ENCODE measurements at places on chromosomes 5 and 9.
A peak's percentile ranks its signal among the peaks of the same experiment; 100 is the strongest.

DNA sequence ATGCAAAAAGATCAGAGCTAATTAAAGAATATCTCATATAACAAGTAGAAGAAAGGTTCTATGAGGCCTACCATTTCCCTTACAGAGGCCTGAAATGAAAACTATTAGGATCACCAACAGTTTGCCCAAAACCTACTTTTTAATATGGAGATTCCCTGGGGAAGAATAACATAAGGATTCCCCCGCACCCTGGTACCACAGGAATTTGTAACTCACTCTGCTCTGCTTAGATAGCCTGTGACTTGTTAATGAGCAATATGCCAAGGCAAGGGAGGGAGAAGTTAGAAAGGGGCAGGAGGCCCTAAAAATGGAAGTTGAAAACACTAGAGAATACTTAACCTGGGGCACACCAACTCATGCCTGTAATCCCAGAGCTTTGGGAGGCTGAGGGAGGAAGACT, 107.0 kb downstream of the CDH6 start:
- DNase-seq = no peak

DNA sequence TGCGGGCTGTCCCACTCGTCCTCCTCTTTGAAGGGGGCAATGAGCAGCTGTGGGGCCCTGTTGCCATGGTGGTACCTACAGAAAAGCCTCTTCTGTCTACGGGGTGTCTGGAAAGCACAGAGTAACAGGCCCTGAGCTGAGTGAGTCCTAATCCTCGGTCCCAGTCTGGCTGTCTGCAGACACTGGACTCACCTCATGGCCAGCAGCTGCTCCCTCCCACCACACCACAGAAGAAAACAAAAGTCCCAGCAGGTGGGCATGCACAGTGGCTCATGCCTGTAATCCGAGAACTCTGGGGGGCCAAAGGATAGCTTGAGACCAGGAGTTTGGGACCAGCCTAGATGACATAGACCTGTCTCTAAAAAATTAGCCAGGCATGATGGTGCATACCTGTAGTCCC, 19.9 kb downstream of the P4HA2 start:
- no peak for DNase-seq

GRCh38 chr9:117365438-117365837, 49.4 kb downstream of the ASTN2 start:
- DNase-seq = no peak

- peak; percentile 73 for DNase-seq
These were observed 171.7 kb downstream of the TTC39B start for GRCh38 chr9:15135164-15135792.

DNA sequence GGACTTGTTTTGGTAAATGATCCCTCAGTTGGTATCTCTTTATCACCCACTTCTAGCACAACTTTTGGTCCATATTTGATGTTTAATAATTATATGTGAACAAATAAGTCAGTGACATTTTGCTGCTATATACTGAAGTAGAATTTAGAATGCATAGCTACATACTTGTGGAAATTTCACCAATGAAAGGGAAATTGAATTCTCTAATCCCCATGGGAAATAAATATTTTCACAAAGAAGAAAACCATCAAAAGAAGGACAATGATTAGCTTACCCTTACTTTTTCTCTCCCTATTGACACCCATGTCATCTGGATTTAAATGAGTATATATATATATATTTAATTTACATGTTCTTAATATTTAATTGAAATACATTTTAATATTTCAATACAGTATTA, 94.3 kb upstream of the DAB2 start:
- DNase-seq = no peak

GRCh38 chr5:56574778-56575177, 240.6 kb upstream of the MAP3K1 start:
- no peak for DNase-seq

DNA sequence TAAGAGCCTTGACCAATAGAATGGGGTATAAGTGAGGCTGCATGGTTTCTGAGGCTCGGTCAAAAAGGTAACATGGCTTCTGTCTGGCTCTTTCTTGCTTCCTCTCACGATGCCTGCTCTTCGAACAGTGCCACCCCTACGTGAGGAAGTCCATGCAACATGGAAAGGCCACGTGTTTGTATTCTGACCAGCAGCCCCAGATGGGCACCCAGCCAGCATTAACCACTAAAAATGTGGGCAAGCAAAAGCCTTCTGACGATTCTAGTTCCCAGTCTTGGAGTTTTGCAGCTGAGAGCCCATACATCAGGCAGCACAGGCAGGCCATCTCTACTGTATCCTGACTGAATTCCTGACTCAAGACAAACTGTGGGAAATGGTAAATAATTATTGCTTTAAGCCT, 24.2 kb upstream of the NREP start:
- peak; percentile 30 for DNase-seq

DNA sequence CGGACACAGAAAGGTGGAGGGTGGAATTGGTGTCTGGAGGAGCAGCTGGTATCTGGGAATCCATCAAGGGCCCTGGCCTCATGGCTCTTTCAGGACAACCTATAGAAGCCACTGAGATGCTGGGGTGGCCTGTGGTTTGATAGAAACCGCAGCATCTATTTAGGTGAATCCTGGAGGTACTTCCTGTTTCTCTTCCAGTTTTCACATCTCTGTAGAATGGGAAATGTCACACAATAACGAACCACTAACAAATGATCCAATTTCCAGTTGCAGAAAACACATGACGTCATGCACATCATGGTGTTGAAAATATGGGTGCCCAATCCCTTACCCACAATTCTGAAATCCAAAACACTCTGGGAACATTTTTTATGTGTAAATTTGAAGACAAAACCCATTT, 52.2 kb downstream of the ROPN1L start:
- no peak for DNase-seq

- DNase-seq = no peak
These were observed 4.5 kb downstream of the RALGDS start for GRCh38 chr9:133116346-133117231.

GRCh38 chr5:14557203-14557770, 24.3 kb upstream of the OTULINL start:
- no peak for DNase-seq

DNA sequence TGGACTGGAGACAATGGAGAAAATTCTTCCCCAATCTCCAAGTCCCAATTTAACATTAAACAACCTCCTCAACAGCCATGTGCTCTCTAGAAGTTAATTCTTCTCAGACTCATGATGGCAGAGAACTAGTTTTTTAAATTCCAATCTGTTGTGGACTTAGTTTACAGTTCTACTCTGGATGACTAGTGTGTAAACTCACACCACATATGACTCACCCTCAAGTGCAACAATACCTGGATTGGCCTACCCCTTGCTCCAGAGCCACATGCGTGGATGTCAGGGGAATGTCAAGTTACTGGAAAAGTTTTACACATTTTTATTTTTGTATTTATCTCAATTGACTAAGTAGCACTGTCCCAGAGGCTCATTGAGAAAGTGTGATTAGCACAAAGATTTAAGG, 136.0 kb upstream of the EFNA5 start:
- peak; percentile 18 for DNase-seq

- DNase-seq = peak; percentile 71
These were observed 15.0 kb downstream of the PTAR1 start for GRCh38 chr9:69744688-69745380.

- DNase-seq = peak; percentile 64
These were observed 1638.5 kb upstream of the C9orf72 start for GRCh38 chr9:29211580-29212396.

DNA sequence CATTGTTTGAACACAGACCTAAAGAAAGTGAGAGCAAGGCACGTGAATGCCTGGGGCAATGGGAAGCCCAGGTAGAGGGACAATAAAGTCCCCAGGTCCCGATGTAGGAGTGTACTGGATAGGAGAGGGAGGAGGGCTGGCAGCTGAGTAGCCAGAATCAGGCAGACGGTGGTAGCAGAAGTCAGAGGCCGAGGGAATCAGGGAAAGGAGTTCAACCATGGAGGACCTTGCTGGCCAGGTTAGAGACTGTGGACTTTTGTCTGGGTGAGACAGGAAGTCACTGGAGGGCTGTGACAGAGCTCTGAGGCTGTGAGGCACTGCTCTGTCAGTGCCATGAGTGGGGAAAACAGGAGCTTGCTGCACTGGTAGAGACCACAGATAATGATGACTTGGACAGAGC, 248.2 kb downstream of the EFNA5 start:
- DNase-seq = peak; percentile 55

- peak; percentile 90 for DNase-seq
These were observed 10.3 kb upstream of the RGMB start for GRCh38 chr5:98763001-98763630.

DNA sequence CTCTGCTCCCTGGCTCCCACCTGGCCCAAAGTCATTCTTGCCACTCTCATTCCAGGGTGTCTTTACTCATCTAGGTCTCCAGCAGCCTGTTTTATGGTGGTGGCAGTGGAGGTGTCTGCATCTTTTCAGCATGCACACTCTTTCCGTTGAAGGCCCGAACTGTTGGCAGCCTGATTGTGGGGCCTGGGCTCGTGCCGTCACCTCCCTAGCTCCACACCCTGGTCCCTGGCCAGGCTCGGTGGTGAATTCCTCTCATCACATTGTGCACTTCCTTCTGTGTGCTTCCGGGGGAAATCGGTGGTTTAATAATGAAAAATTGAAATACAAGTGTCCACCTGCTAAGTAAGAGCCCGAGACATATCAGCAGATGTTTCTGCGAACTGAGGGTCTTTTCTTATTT, 214.3 kb downstream of the TRIO start:
- no peak for DNase-seq

DNA sequence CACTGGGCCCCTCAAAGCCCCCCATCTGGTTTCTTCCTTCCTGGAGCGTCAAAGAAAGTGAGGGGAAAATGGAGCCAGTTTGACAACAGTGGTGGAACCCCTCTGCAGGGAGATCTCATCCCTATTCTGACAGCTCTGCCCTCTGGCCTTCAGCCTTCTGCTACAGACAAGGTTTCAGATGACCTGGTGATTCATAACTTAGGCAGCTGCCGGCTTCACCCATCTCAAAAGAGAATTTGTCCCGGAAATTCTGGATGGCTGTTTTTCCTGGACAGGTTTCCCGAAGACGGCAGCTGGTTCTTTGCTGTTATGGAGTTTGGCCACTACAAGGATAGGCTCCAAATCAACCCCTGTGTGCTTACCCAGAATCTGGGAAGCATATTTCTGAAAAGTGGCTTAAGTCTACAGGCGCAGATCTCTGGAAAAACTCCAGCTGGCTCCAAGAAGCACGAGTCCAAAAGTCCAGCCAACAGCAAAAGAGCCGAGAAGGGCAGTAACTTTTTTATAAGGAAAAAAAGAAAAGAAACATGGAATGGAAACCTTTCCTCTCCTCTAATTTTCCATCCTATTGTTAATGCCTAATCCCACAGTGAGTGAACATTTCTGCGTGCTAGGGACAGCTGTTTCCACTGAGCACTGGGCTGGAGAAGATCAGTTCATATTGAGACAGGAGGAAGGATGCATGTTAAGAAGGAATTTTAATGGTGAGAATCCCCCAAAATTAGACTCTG, 54.5 kb downstream of the ZNF366 start:
- DNase-seq = peak; percentile 75

GRCh38 chr5:61746831-61747575, 414.9 kb downstream of the ZSWIM6 start:
- DNase-seq = no peak

GRCh38 chr9:128946571-128947276, 679 bp downstream of the DOLK start:
- DNase-seq = peak; percentile 41

GRCh38 chr9:13244181-13244580, 35.3 kb downstream of the MPDZ start:
- no peak for DNase-seq

- no peak for DNase-seq
These were observed 220.1 kb downstream of the PIK3R1 start for GRCh38 chr5:68435611-68436010.

DNA sequence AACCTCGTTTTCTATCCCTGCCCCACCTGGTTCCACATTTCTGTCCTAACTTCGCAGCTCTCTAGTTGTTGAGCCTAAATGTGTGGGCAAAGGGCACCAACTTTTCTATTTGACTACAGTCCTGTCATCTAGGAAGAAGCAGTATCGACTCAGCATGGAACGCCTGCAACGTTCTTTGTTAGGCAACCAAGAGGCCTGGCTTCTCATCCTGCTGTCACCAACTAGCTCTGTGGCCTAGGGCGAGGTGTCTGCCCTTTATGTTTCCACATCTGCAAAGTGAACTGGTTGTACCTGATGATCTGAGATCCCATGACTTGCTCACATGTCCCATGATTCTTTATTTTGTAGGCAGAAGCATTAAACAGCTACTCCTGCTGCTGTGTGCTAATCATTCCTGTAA, 248.9 kb downstream of the ADAMTSL1 start:
- no peak for DNase-seq

DNA sequence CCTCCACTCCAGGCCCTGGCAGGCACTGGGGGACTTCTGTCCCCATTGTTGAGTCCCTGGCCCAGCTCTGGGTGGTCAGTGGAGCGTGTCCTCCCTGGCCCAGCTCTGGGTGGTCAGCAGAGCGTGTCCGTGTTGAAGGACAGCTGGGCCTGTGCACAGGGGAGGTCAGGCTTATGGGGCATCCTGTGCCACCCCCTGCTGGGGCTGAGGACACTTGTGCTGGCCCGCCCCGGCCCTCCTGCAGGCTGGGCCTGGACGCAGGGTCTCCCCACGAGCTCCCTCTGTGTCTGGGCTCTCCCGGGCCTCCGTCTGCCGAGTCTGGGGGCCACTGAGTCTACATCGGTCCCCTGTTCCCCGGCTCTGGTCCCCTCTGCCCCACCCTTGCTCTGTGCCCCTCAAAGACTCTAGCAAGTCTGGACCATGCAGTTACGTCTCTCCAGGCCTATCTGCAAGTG, 11.5 kb upstream of the CLIC3 start:
- no peak for DNase-seq

DNA sequence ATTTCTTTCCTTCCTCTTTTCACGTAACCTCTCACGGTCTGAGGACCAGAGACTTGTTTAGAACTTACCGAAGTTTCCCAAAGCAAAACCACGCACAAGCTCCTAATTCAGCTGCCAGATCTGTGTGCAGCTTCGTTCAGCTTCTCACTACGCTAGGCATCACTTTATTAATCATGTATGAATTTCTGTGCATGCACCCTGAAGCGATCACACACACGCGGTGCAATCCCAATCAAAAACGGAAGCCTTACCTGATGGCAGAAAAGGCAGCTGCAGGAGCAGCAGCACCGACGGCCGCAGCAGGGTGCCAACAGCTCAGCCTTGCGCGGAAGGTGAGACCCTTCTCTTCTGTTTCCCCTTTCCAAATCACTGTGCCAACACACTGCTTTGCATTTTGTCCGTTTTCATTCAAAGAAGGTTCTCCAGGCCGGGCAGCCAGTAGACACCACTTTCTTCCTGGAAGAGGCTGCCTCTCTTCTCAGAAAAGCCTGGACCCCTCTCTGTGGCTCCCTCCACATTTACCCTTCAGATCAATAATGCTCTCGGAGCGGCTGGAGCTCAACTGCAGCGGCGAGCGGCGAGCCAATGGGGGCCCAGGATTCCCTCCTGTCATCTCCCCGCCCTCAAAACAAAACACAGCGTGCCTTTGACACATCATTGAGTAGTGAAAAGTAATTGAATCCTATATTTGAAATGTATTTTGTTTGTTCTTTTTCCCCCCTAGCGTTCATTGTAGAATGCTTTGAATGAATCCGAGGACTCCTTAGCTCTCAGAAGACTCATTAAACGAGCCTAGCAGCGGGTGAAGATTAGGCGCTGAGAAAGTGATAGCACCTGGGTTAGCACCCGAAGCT, at the start of gene CDH12:
CDH12 (minus strand) TSS at position 538 of the 854 bp plus-strand sequence.
- DNase-seq = peak; percentile 1

- peak; percentile 72 for DNase-seq
These were observed 13.6 kb upstream of the LAMC3 start for GRCh38 chr9:130995086-130996011.

Measured in kidney tubule cell (primary cell).